ENCODE measurements at places on chromosomes 3 and 15.

GRCh38 chr3:177681852-177682251 is 484.6 kb upstream of the TBL1XR1 start:
- no peak for DNase-seq

- no peak for DNase-seq
Observed at GRCh38 chr3:119338754-119339153, 44.6 kb downstream of the ARHGAP31 start.

- no peak for DNase-seq
Observed at GRCh38 chr3:50502584-50503423, 630 bp downstream of the CACNA2D2 start.

GRCh38 chr3:186705882-186706780 is 11.0 kb upstream of the KNG1 start:
- peak; percentile 64 for DNase-seq

DNA sequence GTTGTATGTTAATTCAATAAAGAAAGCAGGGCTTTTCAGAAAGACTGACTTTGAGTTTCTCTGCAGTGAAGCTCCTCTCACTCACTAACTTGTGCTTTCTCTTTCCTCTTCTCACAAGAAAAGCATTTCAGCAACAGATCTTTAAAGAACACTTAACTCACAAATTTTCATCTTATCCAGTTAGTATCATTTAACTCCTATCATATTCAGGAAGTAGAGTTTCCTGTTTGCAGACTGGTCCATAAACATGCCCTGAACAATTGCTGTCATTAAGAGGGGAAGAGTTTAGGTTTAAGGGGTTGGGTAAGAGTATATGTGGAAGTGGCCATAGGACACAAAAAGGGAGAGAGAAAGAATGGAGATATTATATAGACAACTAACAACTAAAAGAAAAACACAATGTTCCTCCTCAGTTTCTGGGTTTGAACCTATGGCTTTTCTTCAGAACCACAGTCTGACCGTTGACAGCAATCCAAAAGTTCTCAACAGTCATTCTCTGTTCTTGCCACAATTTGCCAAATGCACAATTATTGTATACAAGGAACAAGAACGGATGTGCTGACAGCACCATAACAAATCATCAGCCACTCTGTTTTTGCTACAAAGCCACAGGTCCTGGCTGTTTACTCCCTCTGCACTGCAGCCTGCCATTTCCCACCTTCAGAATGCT is 63.9 kb downstream of the CHAC1 start:
- peak; percentile 90 for DNase-seq

- DNase-seq, result no peak
Observed at GRCh38 chr3:36215241-36215640, 165.1 kb upstream of the STAC start.

- DNase-seq, result no peak
Observed at GRCh38 chr3:130488288-130488687, 28.7 kb upstream of the COL6A6 start.

DNA sequence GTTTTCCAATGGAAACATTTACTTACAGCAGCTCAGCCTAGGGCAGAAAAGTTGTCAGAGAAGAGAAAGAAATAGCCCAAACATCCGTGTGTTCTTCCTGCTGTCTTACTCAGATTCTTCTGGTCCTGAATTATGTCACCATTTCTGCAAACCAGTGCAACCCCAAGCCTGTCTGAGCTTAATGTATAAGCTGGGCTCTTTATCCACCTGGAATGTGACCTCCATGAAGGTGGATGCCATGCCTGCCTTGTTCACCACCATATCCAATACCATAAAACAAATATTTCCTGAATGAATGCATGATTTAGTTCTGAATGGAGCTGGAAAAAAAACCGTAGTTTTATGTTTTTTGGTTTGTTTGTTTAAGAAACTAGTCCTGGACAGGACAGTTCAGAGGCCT is 150.9 kb downstream of the RYR3 start:
- no peak for DNase-seq

DNA sequence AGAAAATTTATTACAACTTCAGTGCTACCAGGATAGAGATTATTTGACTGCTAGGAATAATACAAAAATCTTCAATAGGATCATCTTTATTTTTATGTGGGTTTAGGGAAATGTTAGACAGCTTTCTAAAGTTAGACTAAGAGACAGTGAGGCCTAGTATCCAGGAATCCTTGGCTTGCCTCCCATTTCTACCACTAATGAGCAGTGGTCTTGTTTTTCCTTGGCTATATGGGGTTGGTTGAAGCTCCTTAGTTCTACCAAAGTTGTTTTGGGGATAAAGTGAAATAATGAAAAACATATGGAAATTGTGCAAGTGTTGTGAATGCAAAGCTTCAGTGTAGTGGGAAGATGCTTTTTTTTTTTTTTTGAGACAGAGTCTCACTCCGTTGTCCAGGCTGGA is 16.8 kb downstream of the AP4E1 start:
- no peak for DNase-seq

GRCh38 chr15:65971741-65971995 is 102.4 kb downstream of the RAB11A start:
- no peak for DNase-seq

DNA sequence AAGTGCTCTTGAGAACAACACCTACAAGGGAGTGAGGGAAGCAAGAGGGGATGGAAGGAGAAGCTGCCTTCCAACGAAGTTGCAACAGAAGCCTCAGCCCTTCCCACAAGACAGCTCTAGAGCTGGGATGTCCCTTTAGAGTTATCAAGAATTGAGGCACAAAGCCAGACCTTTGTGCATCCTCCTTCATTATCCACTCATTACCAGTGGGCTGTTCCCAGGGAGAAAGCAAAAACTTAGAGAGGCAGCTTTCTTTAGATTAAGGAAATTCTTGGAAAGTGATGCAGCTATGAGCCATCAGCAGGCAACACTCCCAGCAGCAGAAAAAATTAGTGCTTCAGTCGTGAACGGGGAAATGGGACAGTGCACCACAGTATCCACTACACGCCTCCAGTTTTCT is 10.6 kb upstream of the CD96 start:
- no peak for DNase-seq

DNA sequence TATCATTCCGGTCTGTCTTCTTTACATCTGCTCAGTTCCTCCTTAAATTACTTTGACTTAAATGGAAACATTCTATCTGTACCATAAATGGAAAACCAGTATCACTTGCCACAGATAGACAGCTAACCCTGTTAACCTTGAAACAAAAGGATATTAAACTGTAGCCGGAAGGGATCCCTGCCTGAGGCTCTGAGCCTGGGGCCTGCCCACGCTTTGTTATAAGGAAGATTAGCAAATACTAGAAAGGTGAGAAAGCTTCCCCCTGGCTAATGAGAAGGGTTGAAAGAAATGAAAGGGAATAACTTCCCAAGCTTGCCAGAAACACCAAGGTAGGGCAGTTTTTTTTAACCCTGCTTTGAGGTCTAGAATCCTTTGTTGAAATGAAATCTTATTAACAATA is 927.6 kb downstream of the FHIT start:
- DNase-seq, result no peak

DNA sequence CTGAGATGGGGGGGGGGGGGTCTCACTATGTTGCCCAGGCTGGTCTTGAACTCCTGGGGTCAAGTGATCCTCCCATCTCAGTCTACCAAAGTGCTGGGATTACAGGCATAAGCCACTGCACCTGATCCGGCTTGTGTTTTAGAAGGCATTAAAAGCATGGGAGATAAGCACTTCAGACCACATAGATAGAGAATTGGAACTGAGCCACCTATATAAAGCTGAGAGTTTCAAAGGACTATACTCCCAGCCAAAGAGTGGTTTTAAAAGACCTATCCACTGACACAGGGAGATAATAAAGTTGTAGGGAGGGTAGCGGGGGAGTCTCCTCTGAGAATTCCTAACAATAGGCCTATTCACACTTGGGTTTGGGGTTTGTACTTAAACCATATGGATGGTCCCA is 34.8 kb downstream of the DENND4A start:
- DNase-seq, result no peak

DNA sequence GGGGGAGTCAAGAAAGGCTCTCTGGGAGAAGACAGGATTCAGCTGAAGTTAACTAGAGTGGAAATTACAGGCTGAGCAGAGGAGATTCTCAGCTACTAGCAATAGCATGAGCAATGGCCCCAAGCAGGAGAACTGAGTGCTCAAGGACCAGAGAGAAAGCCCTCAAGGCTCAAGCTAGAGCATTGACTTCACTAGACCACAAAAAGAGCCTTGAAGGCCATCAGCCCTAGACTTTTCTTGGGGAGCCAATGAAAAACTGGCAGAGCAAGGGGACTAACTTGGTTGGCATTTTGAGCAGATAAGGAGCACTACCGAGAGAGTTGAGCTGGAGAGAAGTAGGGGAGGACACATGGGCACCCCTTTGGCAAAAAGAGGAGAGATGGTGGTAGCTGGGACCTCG is 277.6 kb downstream of the FEZF2 start:
- DNase-seq, result no peak

GRCh38 chr3:2937055-2937454 is 173.1 kb downstream of the IL5RA start:
- peak; percentile 36 for DNase-seq

DNA sequence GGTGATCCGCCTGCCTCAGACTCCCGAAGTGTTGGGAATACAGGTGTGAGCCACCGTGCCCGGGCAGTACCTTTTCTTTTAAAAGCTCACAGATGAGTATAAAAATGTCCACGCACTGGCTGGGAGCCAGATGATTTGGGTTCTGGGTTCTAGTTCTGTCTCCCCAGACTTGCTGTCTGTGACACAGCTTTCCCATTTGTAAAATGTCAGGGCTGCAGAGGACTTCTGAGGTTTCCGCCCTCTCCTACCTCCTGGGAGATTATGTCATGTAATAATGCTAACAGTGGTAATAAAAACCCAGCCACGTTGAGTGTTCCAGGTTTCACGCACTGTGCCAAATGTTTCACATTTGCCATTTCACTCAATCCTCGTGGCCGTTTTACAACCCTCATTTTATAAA is 1.3 kb upstream of the PPP4R2 start:
- no peak for DNase-seq

- DNase-seq, result no peak
Observed at GRCh38 chr3:14550181-14550580, 10.0 kb upstream of the GRIP2 start.

GRCh38 chr15:52178765-52179164 is 12.4 kb downstream of the GNB5 start:
- DNase-seq, result no peak

DNA sequence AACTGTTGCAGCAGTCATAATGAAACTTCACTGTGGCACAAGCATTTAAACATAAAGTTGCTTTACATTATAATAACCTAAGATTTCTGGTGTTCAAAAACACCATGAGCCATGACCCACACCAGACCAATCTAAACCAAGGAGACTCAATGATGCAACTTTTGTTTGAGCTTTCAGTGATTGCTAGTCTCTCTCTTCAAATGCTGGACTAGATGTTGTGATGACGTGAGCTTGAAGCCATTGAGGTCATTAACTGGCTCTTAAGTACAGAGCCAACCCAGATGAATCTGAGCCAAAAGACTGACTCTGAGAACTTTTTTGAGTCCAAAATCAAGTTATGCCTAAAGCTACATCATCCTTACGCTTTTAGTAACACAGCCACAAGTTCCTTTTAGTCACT is 36.5 kb downstream of the ATR start:
- DNase-seq, result no peak

DNA sequence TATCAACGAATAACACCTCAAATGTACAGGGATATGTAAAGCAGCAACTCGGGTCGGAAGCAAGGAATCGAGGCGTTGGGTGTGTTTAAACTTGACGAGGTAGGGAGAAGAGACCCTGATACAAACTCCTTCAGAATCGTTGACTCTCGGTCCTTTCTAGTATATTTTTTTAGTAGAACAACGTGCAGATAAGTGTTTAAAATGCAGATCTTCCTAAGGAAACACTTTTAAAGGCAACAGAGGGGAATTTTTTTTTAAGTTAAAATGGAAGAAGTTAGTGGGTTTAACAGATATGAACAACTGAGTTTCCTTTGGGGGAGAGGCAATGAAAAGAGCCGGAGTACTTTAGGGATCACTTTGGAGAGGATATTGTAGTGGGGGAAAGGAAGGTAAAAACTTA is 1.1 kb upstream of the KPNA4 start:
- DNase-seq, result no peak

DNA sequence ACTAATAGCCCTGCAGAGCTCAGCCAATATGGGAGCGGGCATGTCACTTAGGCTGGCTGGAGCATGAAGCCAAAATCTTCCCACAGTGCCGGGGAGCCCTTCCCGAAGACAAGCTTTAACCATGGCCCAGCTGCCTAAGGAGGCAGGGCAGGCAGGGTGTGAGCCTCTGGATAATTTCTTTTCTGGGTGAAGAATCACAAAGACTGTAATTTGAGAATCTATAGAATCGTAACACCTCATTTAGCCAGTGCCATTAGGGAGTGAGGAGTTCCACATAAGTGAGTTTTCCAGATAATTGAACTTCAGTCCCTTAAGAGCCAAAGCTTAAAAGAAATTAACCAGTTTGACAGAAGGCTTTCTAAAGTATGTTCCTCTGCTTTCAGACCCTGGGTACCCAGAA is 40.2 kb upstream of the TLE3 start:
- no peak for DNase-seq

- DNase-seq, result no peak
Observed at GRCh38 chr15:69852916-69853315, 244.8 kb downstream of the TLE3 start.

- DNase-seq, result no peak
Observed at GRCh38 chr15:35507932-35508638, 37.9 kb downstream of the DPH6 start.

DNA sequence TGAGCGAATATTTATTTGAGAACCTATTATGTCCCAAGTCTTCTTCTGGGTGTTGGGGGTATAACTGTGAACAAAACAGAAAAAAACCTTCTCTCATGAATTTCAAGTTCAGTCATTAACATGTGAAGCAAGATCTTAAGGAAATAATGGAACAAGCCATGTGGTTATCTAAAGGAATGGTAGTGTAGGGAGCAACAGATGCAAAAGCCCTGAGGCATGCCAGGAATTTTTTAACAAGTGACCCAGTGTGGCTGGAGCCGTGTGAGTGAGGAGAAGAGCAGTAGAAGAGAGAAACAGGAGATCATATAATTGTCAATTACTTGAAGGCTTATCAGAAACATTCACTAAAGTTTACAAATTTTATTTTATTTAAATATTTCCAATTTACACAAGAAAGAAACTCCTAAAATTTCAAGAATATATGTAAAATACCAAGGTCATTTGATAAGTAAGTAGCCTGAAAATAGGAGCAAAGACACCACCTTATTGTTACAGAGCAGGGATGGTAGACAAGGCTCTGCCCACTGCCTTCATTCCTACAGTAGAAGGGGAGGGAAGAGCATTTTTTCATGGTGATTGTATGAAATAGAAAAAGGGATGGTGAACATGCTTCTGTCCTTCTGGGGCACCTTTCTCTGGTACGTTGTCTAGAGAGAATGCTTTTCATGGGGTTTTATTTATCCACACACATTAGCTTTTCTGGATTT is 345.1 kb downstream of the PLOD2 start:
- no peak for DNase-seq

- DNase-seq, result peak; percentile 8
Observed at GRCh38 chr15:58369261-58369701, 62.5 kb upstream of the LIPC start.

DNA sequence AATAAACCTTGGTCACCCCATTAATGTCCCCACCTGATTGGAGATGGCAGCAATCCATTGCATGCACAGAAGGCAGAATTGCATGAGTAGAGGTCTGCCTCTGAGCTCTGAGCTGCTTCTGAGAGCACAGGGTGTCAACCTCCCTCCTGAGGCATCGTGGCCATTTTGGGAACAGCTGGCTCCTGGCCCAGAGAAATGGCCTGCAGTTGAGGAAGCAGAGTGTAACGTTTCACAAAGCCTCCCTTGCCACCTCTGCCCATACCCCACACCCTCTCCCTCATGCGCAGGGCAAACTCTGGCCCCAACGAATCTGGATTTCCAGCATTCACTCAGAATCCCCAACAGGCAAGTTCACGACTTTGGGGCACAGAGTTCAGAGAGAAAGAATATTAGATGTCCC is 198.9 kb downstream of the ADAMTS9 start:
- DNase-seq, result no peak

All from MV-4-11 (cell line).